ENCODE measurements at places on chromosomes 11 and 22.

GRCh38 chr11:66343176-66343575 is 1.7 kb downstream of the BRMS1 start:
- DNase-seq: no peak

DNA sequence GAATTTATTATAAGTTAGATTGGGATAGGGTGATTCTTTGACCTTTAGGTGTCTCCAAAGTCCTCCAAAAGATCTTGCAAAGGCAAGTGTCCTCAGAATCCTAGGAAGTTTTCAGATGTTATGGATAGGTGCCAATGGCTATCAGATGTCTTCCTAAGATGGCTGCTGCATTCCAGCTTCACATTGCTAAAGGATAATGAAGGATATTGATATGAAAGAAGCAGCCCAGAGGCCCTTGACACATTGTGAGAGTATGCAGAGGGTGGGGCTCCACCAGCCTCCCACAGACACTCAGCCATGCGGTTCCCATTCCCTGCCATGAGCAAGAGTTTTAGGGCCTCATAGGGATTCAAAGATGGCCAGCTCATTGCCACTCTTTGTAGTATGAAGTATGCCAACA is 22.3 kb upstream of the GLYATL2 start:
- DNase-seq: peak; percentile 66

- DNase-seq: no peak
These were observed 43.2 kb upstream of the CLMP start for GRCh38 chr11:123238297-123238696.

DNA sequence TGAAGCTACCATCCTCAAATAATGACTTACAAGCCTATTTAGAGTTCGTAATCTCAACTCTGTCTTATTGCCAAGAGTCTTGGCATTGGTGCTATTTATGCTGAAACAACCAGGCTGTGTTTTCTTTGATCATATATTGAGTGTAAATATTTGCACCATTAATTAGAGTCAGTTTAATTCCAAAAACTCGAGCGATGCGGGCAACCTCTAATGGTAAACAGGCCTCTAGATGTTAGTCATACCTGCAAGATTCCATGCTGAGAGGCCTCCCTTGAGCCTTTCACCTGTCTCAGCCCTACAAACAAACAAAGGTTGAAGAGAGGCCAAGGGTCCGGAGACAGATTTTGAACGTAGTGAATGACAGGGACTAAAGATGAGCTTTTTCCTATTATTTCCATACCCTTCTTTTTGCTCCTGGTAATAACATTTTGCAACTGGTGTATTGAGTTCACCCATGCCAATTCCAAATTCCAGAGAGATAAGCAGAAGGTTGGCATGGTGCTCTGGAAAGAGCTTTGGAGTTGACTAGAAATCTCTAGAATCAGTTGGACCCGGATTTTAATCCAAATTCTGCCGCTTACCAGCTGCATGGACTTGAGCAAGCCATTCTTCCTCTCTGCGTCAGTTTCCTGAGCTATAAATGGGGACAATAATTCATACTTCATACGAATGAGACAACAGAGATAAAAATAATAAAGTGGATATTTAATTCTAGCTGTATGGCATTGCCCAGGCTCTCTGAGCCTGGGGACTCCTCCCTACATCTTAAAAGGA is 99.1 kb upstream of the ANO1 start:
- no peak for DNase-seq

- no peak for DNase-seq
These were observed 131.8 kb downstream of the HIPK3 start for GRCh38 chr11:33388793-33389525.

- DNase-seq: no peak
These were observed 951 bp upstream of the EHD1 start for GRCh38 chr11:64879244-64879900.

- no peak for DNase-seq
These were observed 20.5 kb upstream of the GRIA4 start for GRCh38 chr11:105589346-105589745.

DNA sequence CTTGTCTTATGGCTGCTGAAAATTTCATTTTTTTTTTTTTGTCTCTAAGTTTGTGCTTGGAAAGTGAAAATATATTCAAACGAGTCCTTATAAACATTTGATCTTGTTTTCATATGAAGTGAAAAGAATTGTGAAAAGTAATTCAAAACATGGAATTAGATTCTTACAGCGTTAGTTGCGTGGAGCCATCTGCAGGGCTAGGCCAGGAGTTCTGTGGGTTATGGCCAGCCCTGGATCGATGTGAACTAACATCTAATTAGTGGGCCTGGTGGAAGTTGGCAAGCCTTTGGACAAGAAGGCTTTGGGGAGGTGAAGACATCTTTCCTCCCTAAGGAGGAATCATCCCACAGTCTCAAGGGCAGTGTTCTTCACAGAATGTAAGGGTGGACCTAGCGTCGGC is 37.2 kb downstream of the PARVA start:
- DNase-seq: no peak

GRCh38 chr11:70108250-70108649 is 30.1 kb downstream of the ANO1 start:
- DNase-seq: no peak

DNA sequence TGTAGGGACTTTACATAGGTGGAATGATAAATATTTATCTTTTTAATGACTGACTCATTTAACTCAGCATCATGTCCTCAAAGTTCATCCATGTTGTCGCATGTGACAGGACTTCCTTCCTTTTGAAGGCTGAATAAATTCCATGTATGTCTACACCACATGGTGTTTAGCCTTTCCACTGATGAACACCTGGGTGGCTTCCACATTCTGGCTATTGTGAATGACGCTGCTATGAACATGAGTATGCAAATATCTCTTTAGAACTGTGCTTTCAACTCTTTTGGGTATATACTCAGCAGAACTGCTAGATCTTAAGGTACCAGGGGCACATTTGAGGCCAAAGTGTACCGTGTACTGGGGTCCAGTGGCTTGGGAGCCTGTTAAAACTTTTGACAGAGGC is 24.1 kb downstream of the LARGE1 start:
- no peak for DNase-seq

- no peak for DNase-seq
These were observed 101.8 kb upstream of the GAL start for GRCh38 chr11:68582416-68583040.

DNA sequence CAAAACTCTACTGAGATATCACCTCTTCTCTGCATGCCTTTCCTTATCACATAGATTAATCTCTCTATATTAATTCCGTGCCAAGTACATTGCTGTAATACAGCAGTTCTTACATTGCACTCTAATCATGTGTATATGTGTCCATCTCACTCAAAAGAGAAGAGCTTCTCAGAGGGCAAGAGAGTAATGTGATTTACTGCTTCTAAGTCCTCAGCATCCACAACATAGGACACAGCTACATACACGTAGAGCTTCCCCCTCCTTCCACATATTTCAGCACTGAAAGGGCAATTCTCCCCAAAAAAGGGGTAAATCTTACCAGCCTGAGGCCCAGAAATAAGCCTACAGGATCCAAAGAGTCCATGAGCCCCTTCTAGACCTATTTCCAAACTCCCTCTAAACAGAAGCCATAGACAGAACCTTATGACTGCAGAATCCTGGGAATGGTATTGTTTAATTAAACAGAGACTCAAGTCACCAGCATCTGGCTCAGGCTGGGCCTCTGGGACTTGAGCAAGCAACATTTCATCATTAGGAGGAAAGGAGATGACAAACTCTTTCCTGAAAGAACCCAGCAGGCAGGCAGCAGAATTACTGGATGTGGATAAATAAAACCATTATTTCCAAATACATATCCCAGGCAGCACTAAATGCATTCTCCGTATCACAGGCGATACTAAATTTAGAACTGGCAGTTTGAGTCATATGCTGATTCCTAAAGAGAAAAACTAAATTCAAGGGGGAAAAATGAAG is 87.2 kb downstream of the KCNC1 start:
- no peak for DNase-seq

GRCh38 chr22:20857247-20857643 is 1.4 kb downstream of the PI4KA start:
- DNase-seq: no peak
